ENCODE measurements at places on chromosomes 16 and 17.

GRCh38 chr17:5127910-5128309 is 12.1 kb downstream of the USP6 start:
- no peak for DNase-seq

DNA sequence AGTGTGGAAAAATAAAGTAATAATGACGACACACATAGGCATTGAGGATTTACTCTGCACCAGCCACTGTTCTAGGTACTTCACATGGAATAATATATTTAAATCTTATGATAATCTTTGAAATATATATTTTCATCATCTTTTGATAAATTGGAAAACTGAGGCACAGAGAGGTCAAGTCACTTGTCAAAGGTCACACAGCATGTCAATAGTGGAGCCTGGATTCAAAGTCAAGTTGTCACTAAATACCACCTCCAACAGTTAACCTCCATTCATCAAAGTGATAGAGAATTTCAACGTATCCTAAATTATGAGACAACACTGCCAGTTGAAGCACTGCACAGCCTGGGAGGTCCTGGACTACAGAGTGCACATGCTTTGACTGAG is 121.7 kb downstream of the IRX5 start:
- no peak for DNase-seq

GRCh38 chr16:86735727-86736126 is 157.4 kb downstream of the FOXL1 start:
- no peak for DNase-seq

DNA sequence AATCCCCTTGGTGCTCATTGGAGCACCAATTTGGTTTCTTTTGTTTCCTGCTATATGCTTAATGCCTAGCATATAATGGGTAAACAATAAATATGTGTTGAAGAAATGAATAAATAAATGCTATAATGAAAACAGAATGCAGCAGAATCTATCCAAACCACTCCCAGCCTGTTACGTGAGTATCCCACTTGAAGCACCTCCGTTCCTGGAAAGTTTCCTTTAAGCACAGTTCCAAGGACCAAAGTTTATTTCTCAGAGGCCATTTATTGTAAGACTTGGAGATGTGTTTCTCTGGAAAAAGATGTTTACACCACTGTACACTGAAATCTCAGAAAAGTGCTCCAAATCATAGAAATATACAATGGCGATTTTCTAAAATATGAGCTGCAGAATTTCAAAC is 187.0 kb downstream of the SOX9 start:
- no peak for DNase-seq

DNA sequence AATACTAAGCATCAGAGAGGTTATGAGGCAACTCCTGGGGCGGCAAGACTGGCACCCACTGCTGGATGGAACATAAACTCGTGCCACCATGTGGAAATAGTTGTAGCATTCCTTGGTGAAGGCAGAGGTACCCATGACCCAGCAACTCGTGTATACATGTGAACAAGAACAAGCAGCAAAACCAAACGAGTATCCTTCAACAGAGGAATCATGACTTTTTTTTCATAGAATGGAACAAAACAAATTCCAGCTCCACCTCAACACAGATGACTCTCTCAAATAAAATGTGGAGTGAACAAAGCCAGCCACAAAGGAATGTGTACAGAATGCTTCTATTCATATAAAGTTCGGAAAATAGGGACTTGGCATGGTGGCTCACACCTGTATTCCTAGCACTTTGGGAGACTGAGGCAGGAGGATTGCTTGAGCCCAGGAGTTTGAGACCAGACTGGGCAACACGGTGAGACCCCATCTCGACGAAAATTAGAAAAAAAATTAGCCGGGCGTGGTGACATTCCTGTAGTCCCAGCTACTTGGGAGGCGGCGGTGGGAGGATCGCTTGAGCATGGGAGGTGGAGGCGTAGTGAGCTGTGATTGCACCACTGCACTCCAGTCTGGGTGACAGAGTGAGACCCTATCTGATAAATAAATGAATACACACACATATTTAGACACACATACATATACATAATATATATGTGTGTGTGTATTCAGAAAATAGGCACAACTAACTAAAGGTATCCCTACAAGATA is 35.3 kb downstream of the B9D1 start:
- no peak for DNase-seq

DNA sequence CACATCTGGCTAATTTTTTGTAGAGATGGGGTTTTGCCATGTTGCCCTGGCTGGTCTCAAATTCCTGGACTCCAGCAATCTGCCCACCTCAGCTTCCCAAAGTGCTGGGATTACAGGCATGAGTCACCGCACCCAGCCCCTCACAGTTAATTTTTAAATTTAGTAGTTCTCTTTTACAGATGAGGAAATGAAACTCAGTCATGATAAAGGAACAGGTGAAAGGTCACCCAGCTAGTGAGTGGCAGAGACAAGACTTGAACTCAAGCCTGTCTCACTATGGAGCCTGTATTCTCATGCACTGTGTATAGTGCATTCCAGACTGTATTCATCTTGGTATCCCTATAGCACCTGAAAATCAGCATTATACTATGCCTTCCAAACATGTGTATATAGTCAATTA is 77.1 kb upstream of the WSB1 start:
- DNase-seq, result no peak

- DNase-seq, result no peak
Observed at GRCh38 chr17:30920683-30921543, 832 bp upstream of the ADAP2 start.

- no peak for DNase-seq
Observed at GRCh38 chr16:86708431-86708830, 130.1 kb downstream of the FOXL1 start.

GRCh38 chr16:70635336-70636016 is 10.9 kb upstream of the IL34 start:
- no peak for DNase-seq

DNA sequence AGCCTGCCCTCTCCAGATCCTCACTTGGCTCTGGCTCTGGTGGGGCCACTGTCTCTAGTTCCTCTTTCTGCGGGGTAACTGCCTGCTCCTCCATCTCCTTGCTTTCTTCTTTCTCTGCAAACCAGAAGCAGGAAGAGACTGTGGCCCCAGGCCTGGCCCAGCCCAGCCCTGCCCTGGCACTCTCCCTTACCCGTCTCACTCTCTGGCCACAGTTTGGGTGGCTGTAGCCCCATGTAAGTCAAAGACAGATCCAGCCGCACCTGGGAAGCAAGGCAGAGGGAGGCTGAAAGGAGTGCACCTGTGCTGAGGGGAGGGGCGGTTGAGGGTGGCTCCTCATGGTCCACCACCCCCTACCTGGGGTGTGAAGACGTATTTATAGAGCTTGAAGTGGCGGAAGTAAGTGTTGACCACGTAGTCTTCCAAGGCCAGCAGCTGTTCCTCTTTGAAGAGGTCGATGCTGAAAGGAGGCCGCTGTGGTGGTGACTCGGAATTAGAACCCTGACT is 2.8 kb downstream of the CFAP119 start:
- DNase-seq, result no peak

DNA sequence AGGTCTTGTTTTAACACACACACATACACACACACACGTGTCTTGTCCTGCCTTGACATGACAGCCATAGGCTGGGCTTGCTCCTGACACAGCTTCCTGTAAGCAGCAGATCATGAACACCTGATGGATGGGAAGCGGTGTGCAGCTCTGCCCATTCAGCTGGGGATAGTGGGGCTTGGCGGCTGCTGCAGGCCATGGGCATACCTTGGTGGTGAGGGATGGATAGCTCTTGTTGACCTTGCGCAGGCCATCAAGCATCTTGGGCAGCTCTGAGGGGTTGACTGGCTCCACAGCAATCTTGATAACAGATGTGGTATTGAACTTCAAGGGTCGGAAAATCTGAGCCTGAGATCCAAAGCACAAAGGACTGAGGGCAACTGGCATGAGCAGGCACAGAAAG is 12.0 kb downstream of the HIGD1B start:
- no peak for DNase-seq

DNA sequence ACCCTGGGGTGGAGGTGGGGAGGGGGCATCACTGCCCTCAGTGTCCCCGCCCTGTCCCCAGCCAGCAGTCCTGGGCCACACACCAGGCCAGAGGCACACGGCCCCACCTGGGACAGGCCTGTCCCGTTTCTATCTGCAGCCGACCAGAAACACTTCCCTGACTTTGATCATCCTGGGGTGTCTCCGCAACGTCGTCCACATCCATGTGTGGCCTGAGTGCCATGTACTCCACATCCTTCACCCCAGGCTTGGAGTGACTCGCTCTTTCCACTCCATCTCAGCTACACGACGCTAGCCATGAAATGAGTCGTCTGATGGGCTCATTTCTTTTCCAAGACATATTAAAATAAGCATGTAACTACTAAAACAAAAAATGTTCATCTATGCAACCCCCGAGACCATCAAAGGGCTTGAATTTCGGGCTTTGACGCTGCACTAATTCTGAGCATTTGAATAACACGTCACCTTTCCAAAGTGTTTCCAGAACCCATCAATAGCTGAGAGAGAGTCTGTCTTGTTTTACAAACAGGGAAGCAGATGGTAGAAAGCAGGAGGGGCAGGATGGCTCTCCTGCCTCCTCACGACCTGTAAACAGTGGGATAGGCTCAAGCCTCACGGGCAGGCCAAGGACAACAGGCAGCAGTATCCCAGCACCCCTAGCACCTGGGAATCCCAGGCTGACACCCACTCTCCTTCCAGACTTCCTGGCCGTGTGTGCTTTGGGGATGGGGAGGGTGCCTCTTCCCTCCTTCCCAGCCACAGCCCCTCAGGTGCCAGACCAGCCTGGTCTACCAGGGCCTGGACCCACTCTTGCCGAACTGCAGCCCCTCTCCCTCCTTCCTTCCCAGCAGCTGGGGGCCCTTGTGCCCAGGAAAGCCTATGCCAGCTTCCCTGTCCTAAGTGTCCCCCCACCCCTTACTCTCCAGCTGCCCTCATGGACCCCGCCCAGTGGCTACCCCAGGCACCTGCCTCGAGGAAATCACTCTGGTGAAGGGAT is 20.0 kb upstream of the RASD1 start:
- no peak for DNase-seq

DNA sequence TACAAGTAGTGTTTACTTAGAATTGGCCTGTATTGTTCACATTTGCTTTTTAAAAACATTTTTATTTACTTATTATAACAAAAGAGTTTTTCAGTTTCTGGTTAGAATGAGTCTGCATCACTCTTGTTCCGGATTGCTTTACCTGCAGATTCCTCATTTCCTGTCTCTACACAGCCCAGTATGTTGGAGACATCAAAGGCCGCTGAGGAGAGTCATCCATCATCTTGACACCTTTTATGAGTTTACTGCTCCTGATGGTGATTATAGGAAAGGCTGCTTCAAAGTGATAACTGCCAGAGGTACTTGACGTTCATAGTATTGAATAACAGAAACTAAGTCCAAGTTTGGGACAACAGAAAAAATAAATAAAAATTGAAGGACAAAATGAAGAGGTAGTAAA is 490.5 kb upstream of the CA10 start:
- no peak for DNase-seq

GRCh38 chr17:33686171-33686570 is 393.1 kb upstream of the ASIC2 start:
- no peak for DNase-seq

DNA sequence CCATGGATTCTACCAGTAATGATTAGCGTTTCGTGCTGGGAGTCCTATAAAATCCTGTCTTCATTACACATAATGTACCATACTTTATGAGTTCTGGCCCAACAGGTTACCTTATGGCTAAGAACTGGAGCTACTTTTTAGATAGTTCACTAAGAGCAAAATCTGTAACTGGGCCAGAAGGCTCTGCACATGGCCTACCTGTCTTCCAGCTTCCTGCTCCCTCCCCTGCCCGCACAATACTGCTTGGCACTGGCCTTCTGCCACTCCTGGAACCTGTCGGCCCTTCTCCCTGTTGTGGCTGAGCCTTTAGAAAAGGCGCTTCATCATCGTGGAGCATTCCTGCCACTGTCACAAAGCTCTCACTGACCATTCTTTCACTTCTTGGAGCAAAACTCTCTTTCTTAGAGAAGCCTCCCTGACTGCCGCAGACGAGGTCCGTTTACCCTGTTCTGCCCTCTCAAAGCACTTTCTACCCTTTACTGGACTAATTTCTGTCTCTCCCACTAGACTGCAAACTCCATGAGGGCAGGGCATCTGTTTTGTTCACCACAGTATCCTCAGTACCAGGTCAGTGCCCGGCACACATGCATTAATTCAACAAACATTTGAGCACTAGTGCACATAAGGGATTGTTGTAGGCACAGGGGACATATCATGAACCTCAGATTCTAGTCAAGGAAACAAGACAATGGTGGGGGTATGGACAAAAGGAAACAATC is 116.5 kb downstream of the PARN start:
- DNase-seq, result no peak

DNA sequence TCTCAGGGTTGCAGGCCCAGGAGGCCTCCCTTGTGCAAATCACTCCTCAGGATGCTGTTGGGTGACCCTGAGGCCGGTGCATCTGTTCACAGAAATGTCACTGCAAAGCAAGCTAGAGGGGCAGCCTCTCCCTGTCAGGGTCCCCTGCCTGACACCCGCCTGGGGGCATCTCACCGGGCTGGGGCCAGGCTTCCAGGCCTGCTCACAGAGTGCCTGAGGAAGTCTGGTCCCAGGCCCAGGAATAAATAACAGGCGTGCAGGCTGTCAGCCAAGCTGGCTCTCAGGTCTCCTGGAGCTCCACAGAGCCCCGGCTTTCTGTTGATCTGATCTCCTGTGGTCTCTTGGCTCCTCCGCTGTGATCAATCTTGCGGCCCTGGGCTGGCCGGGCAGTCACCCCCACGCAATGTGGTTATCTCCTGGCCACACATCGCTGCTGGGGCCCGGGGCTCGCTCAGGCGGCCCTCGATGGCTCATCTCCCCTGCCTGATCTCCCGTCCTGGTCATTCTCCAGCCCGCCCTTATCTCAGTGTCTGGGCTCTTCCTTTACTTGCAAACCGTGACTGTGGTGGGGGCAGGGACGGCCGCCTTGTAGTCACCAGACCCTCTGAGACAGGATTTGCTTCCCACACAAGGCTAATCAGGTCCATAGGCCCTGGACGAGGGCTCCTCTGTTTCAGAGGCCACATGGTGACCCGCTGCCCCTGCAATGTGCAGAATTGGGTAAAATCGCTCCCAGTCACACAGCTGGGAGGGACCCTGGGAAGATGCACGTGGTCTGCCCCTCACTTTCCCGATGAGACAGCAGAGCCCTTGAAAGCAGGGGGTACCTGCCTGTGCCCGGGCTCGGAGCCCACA is 231.2 kb upstream of the GSE1 start:
- peak; percentile 31 for DNase-seq

GRCh38 chr16:52422307-52422706 is 124.6 kb downstream of the TOX3 start:
- DNase-seq, result no peak

DNA sequence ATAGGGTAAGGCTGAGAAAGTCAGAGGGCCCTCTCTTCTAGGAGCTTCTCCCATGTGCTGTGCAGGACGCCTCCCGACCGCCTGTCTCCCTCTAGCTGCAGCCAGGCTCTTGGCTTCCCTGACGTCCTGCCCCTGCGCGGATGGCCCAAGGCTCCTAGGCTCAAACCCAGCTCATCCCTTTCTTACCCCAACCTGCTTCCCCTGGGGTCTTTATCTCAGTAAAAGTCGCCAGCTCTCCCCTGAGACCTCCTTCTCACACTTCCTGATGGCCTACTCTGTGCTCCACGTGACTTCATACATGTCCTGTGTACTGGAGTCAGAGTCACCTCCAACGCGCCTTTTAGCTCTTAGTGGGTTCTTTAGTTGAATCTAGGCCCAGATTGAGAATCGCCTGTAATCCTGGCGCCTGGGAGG is 1.1 kb upstream of the ZNF747 start:
- DNase-seq, result peak; percentile 72
